ENCODE measurements at places on chromosomes 3 and 15. TPM values are rescaled to one million over a fixed set of nuclear protein-coding genes. Genes with fewer than 3 reads are reported as not detected.

DNA sequence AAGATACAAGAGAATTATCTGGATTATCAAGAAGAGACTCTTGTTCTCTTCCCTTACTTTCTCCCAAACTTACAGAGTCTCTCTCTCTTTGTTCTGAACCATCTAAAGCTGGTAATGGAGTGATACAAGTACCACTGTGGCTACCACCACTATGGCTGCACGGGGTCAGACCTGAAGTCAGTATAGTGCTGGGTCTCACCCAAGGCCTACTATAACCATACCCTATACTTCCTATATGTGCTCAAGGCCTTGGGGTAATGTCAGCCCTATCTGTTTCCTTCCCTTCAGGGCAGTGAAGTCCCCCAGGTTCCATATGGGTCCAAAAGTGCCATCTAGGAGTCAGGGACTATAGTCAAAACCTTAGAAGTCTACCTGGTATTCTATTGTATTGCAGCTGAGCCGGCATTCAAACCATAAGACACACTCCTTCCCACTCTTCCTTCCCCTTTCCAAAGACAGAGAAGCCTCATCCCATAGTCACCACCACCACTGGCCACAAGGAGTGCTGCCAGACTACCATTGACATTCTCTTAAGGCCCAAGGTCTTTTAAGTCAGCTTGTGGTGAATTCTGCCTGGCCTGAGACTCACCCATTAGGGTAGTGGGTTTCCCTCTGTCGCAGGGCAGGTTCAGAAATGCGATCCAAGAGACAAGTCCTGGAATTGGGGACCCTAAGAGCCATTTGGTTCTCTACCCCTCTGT lies 615.0 kb upstream of the NECTIN3 start:
- no peak for DNase-seq

BCL2A1 gene
- polyA plus RNA-seq, result 1.8 TPM

CMTM7 gene
- polyA plus RNA-seq, result 50.4 TPM

DNA sequence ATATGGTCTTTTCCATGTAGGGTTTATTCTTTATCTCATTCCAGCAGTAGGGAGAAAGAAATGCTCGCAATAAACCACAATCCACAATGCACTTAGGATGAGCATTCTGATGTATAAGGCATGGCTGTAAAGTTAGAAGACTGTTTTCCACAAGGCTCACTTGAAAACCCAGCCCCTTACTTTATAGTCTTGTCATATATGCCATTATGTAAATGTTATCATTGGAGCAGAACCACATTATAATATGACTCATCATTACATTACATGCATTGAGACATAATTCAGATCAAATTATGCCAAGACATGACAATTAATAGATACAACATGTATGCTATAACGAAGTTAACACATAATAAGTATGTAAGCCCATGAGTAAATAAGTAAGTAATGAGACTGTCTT lies 348.1 kb downstream of the LSAMP start:
- DNase-seq, result no peak

DNA sequence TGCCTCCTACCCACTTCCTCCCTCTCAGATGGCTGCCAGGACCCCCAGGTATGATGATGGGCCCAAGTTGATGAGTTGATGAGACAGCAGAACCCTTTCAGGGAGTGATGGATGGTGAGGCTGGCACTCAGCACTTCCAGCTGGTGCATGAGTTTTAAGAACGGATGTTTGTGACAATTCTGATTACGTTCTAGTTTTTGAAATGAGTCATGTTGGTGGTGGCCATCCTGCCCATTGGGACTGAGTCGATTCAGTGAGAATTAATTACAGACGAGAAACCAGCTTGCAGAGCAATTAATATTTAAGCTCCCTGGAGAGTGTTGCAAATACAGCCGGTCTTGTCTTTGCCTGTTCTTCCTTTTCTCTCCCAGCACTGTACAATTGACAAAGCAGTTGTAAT lies 56.9 kb upstream of the NR2C2 start:
- no peak for DNase-seq

RHOV gene
- polyA plus RNA-seq, result 1.5 TPM

- no peak for DNase-seq
These were observed 28.3 kb downstream of the PDCD6IP start for GRCh38 chr3:33826688-33827087.

DNA sequence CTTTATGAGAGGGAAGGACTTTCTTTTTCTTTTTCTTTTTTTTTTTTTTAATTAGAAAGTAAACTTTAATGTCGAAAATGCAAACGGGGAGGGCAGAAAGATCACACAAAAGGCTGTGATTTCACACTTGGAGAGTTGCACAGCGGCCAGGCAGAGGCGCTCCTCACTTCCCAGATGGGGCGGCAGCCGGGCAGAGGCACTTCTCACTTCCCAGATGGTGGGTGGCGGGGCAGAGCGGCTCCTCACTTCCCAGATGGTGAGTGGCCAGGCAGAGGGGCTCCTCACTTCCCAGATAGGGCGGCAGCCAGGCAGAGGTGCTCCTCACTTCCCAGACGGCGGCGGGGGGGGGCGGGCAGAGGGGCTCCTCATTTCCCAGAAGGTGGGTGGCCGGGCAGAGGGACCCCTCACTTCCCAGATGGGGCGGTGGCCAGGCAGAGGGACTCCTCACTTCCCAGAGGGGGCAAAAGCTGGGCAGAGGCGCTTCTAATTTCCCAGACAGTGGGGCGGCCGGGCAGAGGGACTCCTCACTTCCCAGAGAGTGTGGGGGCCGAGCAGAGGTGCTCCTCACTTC lies 88.6 kb downstream of the ATP2B2 start:
- DNase-seq, result no peak

DNA sequence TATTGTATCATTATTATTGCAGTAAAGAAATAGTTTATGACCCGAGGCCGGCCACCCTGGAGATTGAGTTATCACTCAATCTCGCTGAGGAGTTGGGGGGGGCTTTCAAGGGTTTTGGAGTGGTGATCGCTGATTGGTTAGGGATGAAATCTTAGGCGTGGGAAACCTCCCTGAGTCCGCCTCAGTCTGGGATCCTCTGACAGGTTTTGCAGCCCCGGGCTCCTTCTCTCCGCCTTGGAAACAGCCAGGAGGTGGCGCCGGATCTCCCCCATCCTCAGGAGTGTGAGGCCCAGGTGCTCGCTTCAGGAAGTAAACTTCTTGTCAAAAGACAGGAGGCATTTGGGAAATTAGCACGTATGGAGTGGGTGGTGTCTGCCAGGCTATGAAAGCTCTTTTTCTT lies 41.1 kb upstream of the SEC61A1 start:
- peak; percentile 45 for DNase-seq

DNA sequence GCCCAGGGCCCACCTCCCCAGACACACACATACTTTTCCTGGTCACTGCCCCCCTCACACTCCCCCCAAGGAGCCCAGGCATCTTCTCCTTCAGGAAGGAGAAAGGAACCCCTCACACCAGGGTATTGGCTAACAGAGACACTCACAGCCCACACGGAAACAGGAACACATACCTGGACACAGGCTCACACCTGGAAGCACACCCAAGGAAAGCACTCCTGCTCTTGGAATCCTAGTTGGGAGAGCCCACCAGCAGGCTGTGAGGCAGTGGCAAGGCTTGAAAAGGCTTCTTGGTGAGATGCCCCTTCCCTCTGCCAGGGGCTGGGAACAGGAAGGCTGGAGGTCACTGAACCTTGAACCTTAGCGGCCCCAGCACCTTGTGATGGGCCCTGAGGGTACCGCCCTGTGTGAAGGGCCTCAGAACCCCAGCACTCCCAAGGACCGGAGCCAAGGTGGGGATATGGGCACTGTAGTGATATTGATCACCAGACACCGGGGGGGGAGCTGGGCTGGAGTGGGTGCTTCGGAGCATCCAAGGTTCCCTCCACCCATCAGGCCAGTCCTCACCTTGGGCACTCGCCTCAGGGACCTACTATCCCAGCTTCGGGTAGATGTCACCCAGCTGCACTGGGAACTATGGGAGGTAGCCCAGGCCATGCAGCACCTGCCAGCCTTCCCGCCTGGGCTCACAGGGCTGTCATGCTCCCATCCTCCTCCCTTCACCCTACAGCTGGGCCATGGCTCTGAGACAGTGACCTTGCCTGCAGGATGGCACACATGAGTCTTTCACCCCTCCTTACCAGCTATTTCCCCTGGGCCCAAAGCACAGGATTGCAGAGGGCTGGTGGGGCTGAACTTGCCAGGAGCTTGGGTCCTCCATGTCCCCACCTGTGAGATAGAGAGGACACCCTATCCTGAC lies 16.4 kb downstream of the MYL3 start:
- DNase-seq, result no peak

DNA sequence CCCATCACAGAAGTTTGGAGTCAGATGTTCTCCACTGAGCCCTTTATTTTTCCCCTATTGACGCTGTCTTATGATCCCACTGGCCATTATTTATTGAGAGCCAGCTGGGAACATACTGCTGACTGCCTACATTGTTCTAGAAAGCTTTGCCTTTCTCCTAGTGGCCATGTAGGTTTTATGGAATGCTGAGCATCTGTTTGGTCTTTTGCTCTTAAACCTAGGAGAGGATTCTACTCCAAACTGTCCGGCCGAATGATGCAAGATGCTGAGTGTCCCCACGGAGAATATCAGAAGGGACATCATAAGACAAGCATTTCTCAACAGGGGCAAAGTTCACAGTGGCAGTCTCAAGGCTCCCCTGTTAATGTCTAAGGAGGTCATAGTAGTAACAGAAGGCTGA lies 171.4 kb downstream of the ARRDC4 start:
- DNase-seq, result no peak

GRCh38 chr15:84736375-84736774 lies 12.0 kb upstream of the ZNF592 start:
- no peak for DNase-seq

GRCh38 chr3:136783708-136784191 lies 31.6 kb upstream of the STAG1 start:
- DNase-seq, result no peak

DNA sequence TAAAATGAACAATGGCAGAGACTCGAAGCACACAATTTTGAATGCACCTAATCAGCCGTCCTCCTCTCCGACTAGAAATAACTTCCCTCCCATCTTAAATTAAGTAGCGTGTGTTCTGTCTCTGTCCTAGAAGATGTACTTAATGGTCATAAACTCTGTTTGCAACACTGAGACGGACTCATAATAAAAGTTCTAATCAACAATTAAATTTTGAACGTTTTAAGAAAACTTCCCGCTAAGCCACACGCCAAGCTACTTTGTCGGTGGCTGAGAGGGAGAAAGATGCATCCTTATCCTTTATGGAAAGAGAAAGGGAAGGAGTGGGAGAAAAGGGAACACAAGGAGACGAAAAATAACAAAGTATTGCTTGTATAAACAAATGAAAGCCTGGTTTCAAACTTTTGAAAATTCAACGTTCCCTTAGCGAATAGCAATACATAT lies 989 bp downstream of the GNB4 start:
- no peak for DNase-seq

DNA sequence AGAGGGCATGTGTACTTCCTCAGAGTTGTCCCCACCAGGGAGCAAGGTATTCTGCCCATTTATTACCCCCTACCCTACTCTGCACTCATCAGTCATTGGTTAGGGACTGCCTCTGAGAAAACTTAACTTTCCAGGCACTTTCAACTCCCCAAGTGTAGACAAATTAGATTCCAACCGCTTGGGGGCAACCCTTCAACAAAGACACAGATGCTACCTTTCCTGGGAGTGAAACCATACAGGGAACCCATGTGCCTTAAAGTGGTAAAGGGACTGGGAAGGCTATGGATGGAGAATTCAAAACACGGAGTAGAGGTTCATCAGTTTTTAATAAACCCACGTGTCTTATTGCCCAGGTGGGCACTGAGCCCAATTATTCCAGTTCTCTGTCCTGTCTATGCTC lies 19.4 kb upstream of the UBE2E2 start:
- DNase-seq, result peak; percentile 4

GRK7 gene
- 0.21 TPM for polyA plus RNA-seq

DNA sequence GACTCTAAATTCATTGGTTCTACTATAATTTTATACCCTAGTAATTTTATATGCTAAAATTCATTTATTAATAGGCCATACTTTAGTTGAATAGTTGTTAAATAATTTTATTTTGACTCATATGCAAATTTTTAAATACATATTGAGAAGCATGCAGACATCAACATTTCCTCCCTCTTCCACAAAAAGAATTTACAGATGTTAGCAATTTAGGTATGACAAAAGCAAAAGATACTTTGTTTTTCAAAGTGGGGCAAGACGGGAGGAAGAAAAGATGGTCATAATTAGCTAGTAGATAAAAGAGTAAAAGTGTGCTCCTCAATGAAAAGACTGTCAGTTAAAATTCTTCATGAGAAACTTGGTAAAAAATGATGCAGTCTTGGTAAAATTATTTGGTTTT lies 148.9 kb upstream of the TSPAN3 start:
- no peak for DNase-seq

DNA sequence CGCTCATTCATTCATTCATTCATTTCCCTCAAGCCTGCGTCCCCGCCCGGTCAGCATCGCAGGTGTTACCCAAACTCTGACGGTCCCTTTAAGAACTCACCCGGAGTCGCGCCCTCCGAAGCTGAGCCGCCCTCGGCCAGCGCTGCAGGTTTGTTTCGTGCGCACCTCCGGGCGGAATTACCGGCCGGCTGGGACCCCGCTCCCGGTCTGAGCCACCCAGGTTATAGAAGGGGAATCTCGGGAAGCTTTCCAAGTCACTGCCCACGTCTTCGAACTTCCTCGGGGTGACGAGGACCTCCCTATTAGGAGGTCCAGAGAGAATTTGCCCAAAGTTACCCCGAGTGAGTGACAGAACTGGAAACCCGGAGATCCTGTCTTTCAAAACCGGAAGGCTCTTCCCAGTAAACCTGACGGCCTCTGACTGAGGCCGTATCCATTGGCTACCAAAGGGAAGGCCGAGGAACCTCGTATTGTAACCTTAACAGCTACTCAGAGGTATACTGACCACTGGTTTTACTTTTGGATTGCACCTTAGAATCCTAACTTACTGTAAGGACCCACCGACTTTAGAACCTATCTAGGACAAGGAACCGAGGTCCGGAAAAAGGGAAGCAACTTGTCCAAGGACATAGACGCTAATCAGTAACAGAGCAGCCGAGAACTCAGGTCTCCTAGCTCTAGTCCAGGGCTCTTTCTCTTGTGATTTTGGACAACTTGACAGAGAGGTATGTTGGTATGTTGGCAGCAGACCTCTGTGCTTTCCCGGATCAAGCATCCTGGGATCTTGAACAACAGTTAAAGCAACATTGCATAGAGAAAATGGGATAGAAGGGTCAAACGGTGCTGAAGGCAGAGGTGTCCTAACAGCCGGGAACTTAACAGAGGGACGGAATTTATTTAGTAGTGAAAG lies 788 bp upstream of the DLG1 start:
- no peak for DNase-seq

TEX55 gene
- polyA plus RNA-seq, result not detected

- DNase-seq, result no peak
These were observed 813.2 kb downstream of the AGBL1 start for GRCh38 chr15:86892774-86893449.

GRCh38 chr15:62920682-62921502 lies 121.7 kb upstream of the TPM1 start:
- no peak for DNase-seq

RASL12 gene
- polyA plus RNA-seq, result 8.4 TPM

- DNase-seq, result no peak
These were observed 12.9 kb downstream of the SNAPC5 start for GRCh38 chr15:66484539-66485112.
